ENCODE measurements at places on chromosomes 13 and 19.
A peak's percentile ranks its signal among the peaks of the same experiment; 100 is the strongest.

DNA sequence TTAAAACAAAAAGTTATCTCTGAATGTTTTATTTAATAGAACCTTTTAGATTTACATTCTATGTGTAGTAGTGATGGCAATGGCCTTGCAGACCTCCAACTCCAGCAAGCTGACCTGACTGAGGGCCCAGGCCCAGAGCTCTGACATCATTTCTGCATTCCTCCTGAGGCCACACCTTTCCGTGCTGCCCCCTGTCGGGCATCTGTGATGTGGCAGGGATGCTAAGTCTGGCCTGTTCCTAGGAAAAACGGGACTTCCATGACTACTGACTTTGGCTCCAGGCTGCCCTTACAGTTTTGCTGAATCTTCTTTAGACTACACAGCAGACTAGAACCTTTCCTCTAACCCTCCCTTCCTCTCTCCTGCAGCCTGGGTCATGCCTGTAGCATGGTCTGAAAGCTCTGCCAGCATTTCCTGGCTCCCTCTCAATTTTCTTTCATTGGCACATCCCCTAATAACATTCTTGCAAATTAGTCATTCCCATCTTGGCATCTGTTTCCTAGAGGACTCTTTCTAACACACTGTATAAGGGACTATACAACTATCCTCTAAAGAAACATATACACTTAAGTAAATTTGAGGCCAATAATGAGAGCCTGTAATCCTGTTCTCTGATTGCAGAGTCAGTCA lies 249.1 kb downstream of the GPC5 start:
- no peak for DNase-seq

DNA sequence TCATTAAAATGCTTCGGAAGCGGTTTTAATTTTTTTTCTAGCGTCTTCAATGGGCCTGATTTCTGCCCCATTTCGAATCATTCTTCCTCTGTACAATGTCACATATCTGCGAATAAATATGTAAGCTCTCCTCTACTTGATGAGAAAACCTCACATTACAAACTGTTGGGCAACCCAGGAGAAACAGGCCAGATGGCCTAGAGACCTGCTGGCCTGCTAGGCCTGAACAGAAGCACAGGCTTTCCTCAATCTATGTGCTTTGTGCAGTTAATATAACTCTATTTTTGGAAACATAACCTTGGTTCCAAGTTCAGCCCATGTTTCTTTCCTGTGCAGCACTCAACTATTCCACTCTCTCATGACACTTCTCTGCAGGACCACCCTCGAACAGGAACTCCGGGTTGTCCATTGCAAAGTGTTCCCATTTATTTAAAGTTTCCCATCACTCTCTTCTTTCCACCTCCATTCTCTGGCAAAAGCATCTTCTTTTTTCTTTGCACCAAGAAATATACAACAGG lies 42.0 kb downstream of the DCLK1 start:
- no peak for DNase-seq

DNA sequence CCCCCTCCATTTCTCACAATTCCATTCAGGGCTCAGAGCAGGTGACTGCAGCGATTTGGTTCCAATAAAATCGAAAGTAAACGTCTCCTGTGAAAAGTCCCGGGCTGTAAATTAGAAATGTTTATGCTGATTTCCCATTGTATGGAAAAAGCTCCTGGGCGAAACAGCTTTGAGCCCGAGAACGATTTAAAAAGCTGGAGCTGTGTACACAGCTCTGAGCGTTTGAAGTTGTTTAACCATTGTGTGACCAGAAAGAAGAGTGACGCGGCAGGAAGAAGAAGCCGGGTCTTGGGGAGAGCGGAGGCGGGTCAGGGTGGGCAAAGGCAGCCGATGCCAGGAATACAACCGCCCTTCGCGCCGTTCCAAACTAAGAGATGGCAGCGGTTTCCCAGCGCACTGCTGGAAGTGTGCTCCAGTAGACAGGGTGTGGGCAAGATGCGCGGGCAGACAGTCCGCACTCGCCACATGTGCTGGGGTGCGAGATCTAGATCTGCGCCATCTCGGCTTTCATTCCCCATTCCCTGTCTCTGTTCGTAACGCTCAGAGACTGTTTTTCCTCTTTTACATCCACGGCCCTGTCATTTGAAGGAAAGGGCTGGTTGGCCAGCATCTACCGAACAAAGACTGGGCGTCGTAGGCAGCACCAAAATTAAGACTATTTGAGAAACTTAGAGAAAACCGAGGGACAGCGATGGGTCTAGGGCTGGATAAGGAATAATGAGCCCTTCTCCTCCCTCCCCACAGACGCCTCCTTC lies 960 bp upstream of the GSX1 start:
- no peak for DNase-seq

GRCh38 chr13:96821381-96821780 lies 172.9 kb downstream of the OXGR1 start:
- DNase-seq, result no peak

- no peak for DNase-seq
These were observed 2272.0 kb downstream of the PCDH9 start for GRCh38 chr13:64958106-64958505.

GRCh38 chr13:21055016-21055415 lies 6.4 kb downstream of the LATS2 start:
- DNase-seq, result no peak

DNA sequence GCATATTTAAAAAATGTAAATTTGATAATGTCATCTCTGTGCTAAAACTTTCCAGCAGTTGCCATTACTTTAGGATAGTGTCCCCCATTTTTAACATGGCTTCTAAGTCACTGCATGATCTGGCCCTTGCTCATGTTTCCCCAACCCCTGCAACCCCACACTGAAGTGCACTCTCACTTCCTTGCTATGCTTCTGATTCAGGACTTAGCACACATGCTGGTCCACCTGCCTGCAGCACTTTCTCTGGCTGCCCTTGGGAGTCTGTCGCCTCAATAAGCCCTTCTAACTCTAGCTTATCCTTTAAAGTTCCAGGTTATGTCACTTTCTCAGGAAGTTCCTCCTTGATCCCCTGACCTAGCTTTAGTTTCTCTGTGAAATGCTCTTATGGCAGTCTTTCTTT lies 241.0 kb downstream of the POSTN start:
- DNase-seq, result no peak

- no peak for DNase-seq
These were observed 18.3 kb downstream of the VWA8 start for GRCh38 chr13:41942462-41943094.

GRCh38 chr13:99158846-99159245 lies 41.8 kb upstream of the UBAC2 start:
- no peak for DNase-seq

DNA sequence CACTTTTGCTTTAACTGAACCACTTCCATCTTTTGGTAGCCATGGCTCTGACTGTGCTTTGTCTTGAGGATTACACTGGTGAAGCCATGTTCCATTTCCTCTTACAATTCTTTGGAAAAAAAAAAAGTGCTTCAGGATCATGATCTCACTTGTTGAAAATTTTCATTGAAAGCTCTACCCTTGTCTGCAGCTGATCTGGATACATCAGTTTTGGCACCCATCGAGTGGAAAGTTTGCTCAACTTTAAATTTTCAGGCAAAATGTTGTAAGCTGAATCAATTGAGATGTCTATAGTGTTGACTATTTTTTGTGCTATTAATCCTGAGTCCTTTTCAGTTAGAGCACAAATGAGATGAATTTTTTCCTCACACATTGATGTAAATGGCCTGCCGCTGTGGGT lies 48.3 kb upstream of the RFXAP start:
- no peak for DNase-seq

- DNase-seq, result no peak
These were observed 122.5 kb downstream of the GPC5 start for GRCh38 chr13:91520952-91521351.

GRCh38 chr13:98048265-98048664 lies 94.6 kb upstream of the FARP1 start:
- DNase-seq, result no peak

- DNase-seq, result no peak
These were observed 799 bp downstream of the PVR start for GRCh38 chr19:44644402-44645016.

- no peak for DNase-seq
These were observed 413.4 kb upstream of the PCDH9 start for GRCh38 chr13:67643516-67644055.

DNA sequence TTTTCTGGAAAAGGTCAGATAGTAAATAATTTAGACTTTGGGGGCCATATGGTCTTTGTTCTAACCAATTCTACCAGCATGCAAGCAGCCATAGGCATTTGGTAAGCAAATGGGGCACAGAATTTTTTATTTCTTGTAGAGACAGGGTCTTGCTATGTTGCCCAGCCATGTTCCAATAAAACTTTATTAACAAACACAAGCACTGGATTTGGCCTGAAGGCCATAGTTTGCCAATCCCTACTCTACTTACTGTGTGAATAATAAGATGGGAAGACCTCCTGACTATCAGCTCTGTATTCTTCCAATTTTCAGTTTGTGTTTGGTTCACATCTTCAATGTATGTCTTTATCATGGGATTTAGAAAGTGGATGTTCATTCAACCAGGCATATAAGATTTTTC lies 53.0 kb upstream of the SERP2 start:
- no peak for DNase-seq

GRCh38 chr13:28494778-28495537 lies at the start of gene FLT1:
Gene FLT1, minus strand, starts transcription at chr13:28495128. Its CDS starts 285 bp downstream, at chr13:28494843.
- DNase-seq, result no peak

DNA sequence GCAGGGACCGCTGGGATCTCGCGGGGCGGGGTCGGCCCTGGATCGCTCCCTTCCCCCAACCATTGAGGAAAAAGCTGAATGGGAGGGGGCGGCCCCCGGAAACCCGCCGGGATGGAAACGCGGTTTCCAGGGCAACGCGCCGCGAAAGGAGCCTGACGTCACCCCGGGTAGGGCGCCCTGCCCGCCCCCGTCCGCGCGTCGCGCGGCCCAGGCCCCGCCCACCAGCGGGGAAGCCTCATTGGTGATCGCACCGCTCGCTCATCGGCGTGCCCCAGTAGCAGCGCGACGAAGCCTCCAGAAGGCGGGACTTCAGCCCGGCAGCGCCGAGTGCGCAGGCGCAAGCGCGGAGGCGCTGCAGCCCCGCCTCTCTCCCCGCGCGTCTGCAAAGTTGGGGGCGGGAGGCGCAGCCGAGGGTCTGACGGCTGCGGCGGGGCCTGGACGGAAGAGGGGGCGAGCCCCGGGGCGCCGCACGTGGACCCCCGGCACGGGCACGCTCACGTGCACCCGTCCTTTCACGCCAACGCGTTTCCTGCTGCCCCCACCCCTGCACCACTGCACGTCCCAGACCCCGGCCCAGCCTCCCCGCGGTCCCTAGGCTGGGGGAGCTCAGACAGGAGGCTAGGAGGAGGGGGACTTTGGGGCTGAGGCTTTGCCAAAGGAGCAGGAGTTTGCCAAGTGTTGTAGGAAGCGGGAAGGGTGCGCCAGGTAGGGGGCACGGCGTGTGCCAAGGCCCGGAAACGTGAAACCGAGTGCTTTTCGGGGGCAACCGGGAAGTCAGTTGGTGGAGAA lies 8.2 kb upstream of the CIRBP start:
- peak; percentile 95 for DNase-seq

GRCh38 chr19:37953171-37953917 lies 46.3 kb downstream of the SIPA1L3 start:
- no peak for DNase-seq

DNA sequence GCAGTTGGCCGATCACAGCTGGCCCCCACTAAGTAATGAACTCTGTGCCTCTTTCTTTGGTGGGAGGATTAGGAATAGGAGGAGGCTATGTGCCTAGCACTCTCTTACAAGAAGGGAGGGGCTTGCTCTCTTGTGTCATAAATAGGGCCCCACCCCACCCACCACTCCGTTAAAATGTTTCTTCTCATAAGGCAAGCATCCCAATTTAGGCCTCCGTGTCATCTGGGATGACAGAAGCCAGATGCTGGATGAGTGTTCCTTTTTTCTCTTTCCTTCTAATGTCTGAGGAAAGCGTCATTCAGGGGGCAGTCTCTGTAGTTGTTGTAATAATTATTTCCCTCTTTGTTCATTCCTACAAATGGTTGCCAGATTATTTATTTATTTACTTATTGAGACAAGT lies at the start of gene LIPE:
TSS of gene LIPE (minus strand) at position 76 of the 400 bp plus-strand sequence. CDS start 239 bp downstream, outside the sequence.
- DNase-seq, result no peak

GRCh38 chr19:32857584-32857983 lies 12.0 kb downstream of the SLC7A9 start:
- no peak for DNase-seq

- DNase-seq, result no peak
These were observed 68.4 kb downstream of the TEX26 start for GRCh38 chr13:31000889-31001288.

DNA sequence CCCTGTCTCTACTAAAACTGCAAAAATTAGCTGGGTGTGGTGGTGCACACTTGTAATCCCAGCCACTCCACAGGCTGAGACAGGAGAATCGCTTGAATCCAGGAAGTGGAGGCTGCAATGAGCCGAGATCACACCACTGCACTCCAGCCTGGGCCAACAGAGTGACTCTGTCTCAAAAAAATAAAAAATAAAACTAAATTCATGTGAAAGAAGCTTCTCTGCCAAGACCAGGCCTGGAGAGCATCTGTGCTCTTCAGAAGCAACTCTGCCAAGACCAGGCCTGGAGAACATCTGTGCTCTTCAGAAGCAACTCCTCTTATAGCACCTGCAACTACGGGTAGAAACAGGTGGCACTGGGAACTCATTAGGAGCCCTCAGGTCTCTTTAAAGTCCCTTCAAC lies 37.7 kb downstream of the CRYL1 start:
- no peak for DNase-seq

DNA sequence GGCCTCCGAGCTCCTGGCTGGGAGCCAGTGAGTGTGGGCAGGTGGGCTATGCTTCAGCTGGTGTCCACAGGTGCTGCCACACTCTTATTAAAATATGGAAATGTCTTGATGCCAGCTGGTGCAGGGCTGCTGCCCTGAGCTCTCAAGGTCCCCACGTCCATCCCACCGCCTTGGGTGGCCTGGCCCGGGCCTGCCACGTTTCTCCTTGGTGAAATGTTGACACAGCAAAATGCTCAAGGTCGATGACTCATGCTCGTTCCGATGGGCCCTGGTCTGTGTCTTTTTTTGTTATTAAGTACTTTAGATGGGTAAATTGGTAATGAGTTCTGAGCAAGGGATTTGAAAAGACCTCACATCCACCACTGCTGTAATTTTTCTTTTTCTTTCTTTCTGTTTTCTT lies 524.7 kb downstream of the MYO16 start:
- no peak for DNase-seq

DNA sequence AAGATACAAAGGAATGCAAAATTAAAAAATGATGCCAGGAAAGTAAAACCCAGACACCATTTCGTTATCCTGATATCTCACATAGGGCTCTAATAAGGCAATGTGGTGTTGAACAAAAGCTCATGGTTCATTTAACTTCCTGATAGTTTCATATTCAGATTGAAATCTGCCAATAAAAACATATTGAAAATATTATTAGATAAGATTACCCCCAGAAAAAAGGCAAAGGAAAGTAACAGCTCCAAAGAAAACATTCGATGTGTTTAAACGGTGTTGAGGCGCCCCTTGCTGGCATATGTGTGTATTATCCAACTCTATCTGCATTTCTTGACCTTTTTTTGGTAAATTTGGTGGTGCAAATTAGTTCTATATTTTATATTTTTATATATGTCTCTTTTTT lies 75.9 kb downstream of the ESD start:
- peak; percentile 26 for DNase-seq

- DNase-seq, result no peak
These were observed 1034.7 kb downstream of the SLITRK1 start for GRCh38 chr13:82847595-82847994.

All from T-helper 1 cell (primary cell).